Stimulated activated CD8-positive, alpha-beta memory T cell treated with anti-CD3 and anti-CD28 coated beads, Interleukin-15, amount 100 ng/mL, for 4 hours (primary cell): ENCODE measurements at places on chromosomes 3 and 15.

- DNase-seq = no peak
These were observed 67.8 kb downstream of the RAB11A start for GRCh38 chr15:65937054-65937453.

DNA sequence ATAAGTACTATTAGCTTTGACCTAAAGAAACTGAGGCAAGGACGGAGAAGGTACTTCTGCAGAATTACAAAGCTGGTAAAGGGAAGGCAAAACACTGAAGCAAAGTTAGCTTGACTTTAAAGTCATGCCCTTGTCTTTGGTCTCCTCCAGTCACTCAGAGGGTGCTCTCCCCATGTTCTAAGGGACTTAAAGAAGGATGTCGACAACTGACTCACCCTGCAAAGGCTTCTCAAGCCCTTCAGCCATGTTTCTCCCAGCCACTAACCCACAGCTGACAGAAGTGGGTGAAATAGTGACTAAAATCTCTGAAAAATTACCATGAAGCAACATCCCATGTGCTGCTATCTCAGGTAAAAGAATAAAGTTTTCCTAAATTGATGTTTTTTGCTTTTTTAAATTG is 46.4 kb downstream of the SUCLG2 start:
- no peak for DNase-seq

- no peak for DNase-seq
These were observed 2.5 kb upstream of the ABHD5 start for GRCh38 chr3:43688245-43688650.

DNA sequence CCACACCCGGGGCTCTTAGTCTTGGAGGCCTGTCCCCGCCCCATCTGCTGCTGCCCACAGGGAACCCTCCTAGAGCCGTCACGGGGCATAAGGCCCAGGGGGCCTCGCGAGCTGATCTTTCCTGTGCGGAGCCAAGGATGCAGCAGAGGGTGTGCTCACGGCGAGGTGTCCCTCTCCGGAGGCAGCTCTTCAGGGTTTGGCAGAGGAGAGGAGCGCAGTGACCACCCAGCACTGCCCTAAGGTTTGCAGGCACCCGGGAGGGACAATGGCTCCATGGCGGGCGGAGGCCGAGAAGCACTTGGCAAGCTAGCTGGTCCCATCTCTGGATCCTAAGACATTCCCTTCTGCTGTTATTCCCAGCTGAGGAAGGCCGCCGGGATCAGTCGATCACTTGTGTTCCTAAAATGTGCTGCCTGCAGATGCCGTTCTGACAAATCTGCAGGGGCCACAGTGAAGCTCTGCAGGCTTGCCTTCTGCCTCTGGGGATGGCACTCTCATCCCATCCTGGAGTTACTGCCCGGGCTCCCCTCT is 47.4 kb upstream of the PCSK6 start:
- DNase-seq = no peak

DNA sequence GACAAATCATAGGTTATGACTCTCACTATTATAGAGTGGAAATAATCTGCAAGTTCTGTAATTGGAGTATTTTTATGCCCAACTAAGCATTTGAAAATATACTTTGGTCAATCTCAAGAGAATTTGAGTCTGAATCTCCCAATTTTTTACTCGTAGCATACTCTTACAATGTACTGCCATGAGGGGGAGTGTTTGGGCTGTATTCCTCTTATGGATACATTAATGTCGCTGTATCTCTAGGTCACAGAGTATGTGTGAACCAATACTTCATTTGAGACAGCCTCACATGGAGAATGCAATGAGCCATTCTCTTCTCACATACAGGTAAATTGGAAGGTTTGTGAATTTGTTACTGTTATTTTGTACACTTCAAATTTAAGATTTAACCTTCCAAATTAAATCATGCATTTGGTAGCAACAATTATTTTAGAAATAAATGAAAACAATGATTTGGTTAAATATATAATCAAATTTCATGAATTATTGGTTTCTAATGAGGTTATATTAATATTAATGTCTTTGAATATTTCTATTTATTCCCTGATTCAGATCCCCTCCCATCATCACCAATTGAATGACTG is 5.5 kb upstream of the CD200 start:
- no peak for DNase-seq

DNA sequence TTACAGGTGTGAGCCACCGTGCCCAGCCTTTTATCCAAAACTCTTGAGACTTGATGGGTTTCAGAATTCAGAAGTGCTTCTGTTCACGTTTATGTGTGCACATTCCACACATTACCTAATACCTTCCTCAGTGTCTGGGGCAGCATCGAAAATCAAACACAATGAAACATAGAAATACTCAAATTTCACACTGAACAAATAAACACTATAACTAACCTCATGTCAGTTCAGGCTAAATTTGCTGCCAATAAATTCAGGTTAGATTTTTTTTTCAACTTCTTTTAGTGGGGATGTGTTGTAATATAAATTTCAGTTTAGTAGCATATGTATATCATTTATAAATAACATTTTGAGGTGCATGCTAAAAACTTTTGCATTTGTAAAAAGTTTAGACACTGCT is 2.8 kb downstream of the EIF2AK4 start:
- no peak for DNase-seq

DNA sequence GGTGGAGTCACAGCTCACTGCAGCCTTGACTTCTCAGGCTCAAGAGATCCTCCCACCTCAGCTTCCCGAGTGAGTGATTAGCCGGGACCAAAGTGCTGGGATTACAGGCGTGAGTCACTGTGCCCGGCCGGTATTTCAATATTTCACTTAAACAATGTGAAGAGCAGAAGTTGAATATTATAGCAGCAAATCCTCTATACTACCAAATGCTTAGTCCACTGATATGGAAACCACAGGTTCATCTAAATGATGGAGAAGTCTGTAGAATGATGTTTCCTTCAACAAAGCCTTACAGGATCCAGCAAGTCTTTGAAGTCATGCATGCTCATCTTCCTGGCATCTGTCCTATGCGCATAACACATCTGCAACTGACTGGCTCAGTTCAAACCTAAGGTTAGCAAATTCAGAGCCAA is 20.3 kb upstream of the UACA start:
- no peak for DNase-seq

DNA sequence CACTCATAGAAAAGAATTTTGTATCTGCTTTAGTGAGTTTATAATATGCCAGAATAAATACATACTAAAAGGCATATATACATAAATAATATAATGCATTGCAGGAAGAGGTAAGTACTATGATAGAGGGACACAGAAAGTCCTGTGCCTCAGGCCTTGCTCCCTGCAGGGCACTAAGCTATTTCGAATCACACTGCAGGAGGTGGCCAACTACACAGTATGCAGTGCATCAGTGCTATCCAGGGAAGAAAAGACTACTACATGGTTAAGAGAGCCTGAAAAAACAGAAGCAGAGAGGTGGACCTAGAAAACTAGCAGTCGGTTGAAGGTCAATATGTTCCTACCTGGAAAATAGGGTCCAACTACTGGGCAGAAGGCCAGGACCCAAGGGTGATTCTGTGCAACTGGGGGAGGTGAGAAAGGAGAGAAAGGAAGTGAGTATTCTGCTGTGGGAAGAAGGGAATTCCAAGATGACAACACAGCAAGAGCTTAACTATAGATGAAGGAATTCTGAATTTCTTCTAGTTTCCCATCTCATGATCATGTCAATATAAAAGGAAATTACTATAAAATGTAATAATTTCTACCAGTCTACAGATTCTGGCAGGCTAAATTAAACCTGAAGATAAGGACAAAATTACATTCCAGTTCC is 218.0 kb downstream of the ZBTB20 start:
- DNase-seq = no peak

DNA sequence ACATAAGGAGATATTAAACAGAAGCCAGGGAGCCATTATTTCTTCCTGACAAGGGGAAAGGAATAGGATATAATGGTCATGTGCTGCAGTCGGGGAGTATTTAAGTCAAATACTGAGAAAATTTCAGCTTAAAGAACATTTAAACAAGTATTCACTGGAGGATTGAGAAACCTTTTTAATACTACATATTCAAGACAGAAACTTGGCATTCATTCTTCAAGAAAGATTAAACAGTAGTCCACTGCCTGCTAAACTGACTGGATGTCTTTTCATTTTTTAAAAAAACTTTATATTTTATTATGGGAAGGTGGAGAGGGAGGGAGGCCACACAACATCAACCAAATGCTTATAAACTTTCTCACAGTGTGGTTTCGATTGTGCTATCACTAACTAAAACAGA is 107.4 kb upstream of the CBLB start:
- DNase-seq = no peak

- no peak for DNase-seq
These were observed 33.2 kb upstream of the ACP3 start for GRCh38 chr3:132283916-132284405.
